ENCODE measurements at places on chromosomes 4 and X.

DNA sequence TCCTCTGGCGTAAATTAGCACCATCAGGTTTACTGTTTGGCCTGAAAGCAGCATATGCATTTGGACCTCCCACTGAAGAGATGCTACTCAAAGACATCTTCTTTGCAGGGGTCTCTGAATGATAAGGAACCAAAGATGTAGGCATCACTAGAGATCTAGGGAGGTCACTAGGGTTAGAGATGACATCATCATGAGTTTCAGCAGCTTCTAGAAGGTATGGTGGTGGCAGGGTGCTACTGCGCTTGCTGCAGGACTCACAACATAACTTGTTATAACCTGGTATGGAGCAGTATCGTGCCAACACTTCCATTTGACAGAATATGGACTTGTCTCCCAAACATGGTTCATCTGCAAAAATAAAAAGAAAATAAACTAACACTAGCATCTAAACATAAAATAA, 251.6 kb downstream of the NPFFR2 start:
- DNase-seq: no peak

GRCh38 chr4:141174457-141174856, 41.2 kb upstream of the RNF150 start:
- no peak for DNase-seq

DNA sequence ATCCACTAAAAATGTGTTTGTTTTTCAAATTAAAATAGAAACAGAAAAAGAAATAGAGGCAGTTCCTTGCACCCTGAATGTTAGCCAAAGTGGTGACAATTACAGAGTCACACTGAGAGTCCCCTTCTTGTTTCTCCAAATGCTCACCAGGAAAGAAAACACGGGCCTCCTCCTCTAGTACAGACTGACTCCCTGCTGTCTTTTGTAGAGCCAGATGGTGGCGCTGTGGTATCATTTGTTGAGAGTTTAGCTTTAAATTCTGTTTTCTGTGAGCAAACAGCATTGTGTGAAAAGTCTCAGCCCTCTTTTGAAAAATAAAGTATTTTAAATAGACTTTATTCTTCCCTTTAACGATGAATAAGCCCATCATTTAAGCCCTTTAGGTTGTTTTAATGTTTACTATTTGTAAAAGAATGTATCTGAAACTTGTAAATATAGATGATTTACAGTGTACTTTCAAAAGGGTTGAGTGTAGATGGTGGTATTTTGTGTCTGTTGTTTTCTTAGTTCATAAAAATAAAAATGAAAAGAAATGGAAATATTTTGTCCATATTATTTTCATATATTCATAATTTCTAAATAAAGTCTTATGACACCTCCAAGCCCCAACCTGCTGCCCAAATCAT, 36.9 kb upstream of the ATOH1 start:
- DNase-seq: peak; percentile 65

- DNase-seq: no peak
Measured at GRCh38 chrX:17167915-17168314, 207.1 kb upstream of the NHS start.

DNA sequence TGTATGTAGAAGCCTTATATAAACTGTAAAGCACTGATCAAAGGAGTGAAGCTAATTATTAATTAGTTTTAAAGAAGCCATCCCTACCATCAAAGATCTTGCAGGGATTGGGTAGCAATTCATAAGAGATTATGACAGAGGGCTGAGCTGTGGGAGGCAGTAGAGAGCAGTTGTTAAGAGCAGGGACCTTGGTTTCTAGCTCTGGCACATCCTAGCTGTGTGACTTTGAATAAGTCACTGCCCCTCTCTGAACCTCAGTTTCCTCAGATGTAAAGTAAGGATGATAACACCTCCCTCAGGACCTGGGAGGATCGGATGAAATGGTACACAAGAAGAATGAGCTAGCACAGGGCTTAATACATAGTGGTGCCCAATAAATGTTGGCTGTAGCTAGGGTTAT, 45.4 kb downstream of the APLN start:
- no peak for DNase-seq

- DNase-seq: no peak
Measured at GRCh38 chrX:11138498-11139390, 27.6 kb downstream of the HCCS start.

DNA sequence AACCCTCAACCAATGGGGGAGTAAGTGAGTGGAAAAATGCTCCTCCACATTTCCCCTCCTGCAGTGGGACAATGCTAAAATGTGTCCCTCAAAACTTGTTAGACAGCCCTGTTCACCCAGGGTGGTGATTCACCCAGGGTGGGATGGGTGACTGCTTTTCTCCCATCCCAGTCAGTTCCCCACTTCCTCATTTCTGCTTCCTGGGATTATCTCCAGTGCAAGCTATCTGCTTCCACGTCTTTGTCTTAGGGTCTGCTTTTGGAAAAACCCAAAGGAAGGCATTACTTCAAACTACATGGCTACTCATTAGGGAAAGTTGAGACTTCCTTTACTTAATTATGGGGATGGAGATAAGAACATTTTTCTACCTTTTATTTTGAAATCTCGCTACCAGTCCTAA, 45.5 kb downstream of the ETNPPL start:
- DNase-seq: no peak

DNA sequence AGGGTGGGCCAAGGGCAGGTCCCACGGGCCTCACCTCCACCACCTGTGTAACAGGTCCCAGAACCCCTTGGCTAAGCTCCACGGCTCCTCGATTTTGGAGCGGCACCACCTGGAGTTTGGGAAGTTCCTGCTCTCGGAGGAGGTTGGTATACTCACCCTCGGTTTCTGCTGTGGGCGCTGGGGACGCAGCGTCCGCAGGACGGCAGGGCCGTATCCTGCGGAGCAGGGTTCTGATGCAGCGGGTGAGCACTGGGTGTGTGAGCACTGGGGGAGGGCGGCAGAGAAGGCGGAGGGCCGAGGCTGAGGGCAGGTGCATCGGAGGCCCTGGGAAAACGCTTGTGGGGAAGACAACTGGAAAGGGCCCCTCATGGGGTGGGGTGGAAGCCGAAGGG, 11.0 kb downstream of the ATP5ME start:
- no peak for DNase-seq

- DNase-seq: no peak
Measured at GRCh38 chr4:173699841-173700475, 169.9 kb upstream of the HAND2 start.

GRCh38 chrX:40073439-40074054, 24.2 kb downstream of the BCOR start:
- no peak for DNase-seq

DNA sequence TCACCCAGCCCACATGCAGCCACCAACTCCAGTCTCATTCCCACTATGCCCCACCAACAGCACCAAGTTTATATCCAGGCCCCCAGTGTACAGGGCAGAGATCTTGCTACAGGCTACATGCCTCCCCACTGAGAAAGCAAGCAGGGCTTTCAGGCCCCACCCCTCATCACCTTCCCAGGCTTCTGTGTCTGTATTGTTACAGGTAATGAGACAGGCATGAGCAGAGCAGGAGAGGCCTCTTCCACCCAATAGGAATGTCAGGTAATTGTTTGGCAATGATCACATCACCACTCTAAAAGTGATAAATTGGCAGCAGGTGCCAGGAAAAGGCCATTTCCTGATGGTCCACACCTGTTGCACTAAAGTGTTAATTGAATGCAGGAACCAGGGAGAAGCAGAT, 102.5 kb downstream of the ZNF518B start:
- DNase-seq: no peak

DNA sequence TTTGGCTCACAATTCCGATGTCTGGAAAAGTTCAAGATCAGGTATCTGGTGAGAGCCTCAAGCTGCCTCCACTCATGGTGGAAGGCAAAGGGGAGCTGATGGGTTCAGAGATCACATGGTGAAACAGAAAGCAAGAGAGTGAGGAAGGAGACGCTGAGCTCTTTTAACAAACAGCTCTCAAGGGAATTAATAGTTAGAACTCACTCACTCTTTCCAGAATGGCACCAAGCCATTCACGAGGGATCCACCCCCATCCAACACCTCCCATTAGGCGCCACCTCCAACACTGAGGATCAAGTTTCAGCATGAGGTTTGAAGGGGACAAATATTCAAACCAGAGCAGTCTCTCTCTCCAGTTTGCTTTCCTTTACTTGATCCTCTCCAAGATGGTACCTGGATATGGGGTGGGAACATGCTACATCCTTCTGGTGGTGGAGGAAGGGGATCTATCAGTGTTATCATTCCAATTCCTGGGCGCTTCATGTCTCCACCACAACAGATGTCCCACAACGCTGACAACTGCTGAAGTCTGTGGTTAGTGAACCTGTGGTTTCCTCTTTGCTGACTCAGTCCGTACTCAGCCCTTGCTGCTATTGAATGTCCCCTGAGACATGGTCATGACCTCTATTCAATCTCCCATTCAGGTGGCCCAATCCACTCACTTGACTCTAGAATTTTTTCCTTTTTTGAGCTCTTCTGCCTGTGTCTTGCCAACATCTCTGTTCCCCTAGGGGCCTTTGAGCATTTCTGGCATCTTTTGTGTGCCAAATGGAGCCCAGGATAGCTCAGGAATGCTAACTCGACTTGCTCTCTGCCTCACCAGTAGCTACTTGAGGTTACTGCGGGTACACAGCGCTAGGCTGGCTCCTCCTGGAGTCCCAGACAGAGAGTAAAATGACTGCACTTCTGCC, 395.2 kb downstream of the MID1IP1 start:
- no peak for DNase-seq
